Activated CD4-positive, alpha-beta T cell treated with anti-CD3 and anti-CD28 coated beads, Interleukin-2, Interleukin-6, amounts not matched to agents 100 ng/mL and 50 ng/mL, durations not matched to agents 16 hours and 8 hours (primary cell): ENCODE measurements at places on chromosomes 6 and 20.

- DNase-seq = no peak
Observed at GRCh38 chr6:9272671-9273070, 837.3 kb upstream of the SLC35B3 start.

DNA sequence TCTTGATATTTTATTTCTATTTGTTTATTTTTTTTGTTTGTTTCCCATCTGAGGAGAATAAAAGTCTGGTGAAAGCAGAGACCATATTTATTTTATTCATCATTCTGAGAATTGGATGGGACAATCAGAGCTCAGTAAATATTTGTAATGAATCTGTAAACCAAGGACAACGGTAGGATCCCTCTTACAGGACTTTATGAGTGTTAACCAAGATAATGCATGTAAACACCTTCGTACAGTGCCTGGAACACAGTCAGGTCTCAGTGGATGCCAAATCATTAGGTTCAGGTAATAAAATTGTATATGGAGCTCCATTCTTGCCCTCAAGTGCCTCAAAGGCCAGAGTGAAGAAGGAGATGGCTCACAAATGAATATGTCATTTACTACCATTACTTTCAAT, 288.7 kb downstream of the PAX1 start:
- DNase-seq = no peak

GRCh38 chr6:15339081-15339480, 93.2 kb downstream of the JARID2 start:
- no peak for DNase-seq

DNA sequence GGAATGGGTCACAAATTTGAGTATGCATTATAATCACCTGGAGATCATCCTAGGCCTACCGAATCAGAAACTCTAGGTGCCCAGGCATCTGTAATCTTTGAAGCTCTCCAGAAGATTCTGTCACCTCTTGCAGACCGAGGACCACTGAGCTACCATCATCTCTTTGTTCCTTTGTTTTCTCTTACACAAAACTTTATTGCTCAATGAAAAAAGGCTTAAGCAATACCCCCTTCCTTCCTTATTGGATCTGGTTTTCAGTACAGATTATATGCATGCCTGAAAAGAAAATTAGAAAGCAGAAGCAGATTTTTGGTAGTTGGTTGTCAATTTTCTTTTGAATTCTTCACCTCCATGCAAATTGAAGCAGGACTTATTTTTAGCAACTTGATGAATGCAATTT, 31.3 kb downstream of the STX11 start:
- DNase-seq = no peak

DNA sequence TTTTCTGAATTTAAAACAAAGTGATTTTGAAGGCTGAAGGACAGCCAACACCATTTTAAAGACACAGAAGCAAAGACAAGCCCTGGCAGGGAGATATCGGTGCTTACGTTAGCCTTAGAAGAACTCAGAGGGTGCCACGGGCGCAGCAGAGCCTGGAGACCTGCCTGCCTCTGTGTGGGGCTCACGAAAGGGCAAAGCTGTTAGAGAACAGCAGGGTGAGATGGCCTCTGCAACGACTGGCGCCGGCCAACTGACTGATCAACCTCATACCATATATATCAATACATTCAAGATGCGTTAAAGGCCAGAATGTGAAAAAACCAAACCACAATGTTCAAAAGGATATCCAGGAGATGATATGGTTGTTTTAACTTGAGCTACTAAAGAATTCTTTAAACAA, 151.0 kb upstream of the RPS6KA2 start:
- DNase-seq = no peak

DNA sequence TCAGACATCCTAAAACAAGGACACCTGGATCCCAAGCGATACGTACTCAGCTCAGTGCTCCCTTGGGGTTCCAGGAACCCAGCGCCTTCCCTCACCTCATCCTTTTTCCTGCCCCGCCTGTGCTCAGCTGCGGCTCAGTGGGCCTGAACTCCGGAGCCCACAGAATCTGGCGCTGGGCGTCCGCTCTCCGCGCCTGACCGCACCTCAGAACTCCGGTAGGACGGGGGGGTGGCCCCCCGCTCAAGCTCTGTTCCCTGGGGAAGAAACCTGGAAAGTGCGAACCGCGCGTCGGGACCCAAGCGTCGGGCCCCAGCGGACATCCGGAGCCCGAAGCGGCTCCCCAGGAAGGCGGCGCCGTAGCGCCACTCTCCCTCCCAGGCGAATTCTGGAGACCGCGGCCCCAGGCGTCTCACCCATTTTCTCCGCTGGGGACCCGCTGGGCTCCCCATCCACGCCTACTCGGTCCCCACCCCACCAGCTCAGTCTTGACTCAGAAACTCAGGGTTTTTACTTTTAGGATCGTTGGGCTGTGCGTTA, 336 bp upstream of the LY6G5C start:
- DNase-seq = peak; percentile 50

DNA sequence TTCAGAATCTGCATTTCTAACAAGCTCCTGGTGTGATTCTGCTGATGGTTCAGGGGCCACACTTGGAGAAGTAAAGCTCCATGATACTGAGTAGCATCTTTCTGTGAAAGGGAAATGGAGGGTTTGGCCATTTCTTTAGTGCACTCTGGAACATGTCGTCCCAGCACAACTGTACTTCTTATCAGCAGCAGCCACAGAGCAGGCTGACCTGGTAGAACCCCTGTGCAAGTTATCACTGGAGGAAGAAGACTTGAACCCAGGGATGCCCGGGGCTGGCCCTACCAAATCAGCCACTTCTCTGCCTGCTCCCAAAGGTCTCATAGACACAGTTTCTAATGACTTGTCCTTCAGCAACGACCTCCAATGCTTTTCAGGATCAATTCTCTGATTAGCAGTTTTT, 354.7 kb upstream of the PLCB4 start:
- DNase-seq = no peak

DNA sequence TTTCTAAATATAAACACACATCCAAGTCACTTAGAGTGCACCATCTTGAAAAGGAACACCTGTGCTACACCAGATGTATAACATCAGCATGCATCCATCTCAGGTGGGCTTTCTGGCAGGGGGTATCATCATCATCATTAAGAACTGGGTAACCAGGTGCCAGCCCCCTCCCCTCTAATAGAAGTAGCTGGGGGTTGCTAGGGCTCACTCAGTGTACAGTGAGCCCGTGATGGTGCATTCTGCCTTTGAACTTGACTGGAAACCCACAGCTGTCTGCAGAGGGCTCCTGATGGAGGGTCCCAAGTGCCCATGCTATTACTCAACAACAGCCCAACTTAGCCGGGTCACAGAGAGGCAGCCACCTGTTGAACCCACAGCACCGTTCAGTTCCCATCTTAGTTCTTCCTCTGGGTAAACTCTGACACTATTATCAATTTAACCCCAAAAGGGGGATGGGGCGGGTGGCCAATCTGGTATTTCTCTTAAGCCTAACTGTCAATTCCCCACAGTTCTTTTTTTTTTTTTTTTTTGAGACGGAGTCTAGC, 32.7 kb upstream of the CCND3 start:
- no peak for DNase-seq

- no peak for DNase-seq
Observed at GRCh38 chr6:24396824-24397223, 5.9 kb upstream of the MRS2 start.

DNA sequence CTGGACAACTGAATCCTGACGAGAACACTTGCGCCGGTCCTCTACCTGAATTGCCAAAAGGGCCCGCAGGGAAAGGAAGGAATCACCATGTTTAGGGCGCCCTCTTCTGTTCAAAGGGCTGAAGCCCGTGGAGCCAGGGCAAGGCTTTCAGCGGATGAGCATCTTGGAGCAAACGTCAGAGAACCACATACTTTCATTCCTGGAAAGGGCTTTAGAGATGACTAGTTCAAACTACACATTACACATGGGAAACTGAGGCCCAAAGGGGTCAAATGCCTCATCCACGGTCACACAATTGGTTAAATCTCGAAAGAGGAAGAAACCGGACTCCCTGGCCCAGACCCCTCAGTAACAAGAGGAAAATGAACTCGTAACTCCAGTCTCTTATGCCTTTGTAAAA, 11.5 kb upstream of the ZNF133 start:
- peak; percentile 84 for DNase-seq

GRCh38 chr6:69305456-69305855, 491.4 kb downstream of the LMBRD1 start:
- DNase-seq = no peak

DNA sequence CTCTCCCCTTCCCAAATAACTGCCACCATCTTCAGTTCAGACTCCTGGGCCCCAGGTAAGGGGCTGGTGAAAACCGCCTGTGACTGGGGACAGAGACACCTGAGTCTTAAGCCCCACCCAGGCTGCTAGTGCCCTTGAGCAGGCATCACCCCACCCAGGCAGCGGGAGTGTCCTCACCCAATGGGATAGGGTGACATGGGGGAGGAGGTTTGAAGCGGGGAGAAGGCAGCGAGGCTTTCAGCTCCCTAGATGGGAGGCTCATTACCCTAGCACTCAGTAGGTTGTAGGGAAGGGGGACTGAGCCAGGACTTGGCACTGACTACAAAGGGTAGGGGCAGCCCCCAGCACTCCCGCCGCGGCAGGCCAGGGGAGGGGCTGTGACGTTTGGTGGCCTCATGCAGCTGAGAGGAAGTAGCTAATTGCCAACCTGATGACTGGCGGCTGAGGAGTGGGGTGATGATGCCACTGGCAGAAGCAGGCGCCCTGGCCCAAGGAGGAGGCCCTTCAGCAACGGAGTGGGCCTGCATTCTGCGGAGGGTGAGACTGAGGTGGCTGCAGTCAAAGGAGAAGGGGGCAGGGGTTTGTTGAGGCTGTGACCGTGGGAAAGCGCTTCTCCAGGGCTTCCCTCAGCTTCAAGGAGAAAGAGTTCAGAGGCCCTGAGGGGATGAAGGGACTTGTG, 126.9 kb downstream of the MRPL14 start:
- DNase-seq = peak; percentile 64

DNA sequence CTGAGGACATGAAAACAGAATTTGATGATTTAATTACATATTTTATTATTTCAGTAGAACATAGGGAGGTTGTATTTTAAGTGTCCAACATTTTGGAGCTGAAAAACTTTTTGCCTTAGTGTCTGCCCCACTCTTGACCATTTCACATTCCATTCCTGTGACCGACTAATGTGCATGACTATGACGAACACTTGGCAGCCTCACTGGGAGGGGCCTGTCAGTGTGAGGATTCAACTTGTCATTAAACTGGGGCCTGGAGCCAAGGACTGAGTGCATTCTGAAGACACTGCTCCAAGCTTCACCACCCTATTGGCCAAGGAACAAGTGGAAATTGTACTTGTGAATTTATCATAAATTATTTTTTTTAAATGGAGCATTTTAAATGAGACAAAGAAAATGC, 661.3 kb downstream of the BCKDHB start:
- DNase-seq = no peak

- DNase-seq = no peak
Observed at GRCh38 chr20:5689463-5689862, 60.7 kb upstream of the SHLD1 start.

GRCh38 chr6:17863901-17864754, 123.3 kb downstream of the KIF13A start:
- DNase-seq = no peak

DNA sequence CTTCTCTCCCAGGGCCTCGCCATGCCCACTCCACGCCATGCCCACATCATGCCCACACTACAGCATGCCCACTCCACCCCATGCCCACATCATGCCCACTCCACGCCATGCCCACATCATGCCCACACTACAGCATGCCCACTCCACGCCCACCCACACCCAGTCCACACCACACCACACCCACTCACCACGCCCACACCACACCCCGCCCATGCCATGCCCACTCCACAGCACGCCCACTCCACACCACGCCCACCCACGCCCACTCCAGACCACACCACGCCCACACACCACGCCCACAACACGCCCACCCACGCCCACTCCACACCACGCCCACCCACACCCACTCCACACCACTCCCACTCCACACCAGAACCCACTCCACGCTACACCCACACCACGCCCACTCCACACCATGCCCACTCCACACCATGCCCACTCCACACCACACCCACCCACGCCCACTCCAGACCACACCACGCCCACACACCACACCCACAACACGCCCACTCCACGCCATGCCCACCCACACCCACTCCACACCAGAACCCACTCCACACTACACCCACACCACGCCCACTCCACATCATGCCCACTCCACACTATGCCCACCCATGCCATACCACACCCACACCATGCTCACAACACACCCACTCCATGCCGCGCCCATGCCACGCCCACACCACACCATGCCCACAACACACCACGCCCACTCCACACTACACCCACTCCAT, 88.6 kb downstream of the ERMARD start:
- no peak for DNase-seq

- peak; percentile 50 for DNase-seq
Observed at GRCh38 chr6:136723780-136724179, 68.5 kb downstream of the MAP3K5 start.

- peak; percentile 73 for DNase-seq
Observed at GRCh38 chr6:108564178-108564577, 3.5 kb downstream of the FOXO3 start.

GRCh38 chr6:16319813-16320532, 81.6 kb downstream of the GMPR start:
- peak; percentile 81 for DNase-seq

DNA sequence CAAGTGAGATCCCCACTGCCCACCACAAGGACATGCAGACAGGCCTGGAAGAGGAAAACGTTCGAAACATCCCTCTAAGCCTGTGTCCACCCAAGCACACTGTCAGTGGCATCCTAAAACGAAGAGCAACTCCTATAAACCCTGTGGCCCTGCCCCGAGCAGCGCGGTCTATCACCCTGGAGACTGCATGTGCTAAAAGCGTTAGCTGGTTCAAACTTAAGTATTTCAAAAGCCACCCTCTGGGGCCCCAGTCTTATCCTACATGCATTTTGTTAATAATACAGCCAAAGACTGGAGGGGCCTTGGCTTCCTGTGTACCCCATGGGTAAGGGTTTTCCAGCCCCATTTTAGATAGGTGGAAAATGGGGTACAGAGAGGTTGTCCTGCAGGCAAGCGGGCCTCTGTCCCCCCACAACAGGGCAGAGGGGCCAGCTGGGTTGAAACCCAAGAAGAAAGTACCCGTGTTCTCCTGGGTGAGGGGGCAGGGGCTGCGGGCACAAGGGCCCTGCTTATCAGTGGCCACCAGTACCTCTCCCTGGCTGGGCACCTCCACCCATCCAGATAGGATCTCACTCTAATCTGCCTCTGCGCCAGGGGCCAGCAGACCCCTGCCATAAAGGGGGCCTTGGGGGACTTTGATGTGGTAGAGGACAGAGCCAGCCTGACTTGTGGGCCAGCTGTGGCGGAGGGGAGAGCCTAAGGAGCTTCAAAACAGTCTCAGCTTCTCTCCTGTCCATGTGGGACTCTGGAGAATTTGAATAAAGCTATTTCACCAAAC, 28.3 kb downstream of the PREX1 start:
- no peak for DNase-seq

DNA sequence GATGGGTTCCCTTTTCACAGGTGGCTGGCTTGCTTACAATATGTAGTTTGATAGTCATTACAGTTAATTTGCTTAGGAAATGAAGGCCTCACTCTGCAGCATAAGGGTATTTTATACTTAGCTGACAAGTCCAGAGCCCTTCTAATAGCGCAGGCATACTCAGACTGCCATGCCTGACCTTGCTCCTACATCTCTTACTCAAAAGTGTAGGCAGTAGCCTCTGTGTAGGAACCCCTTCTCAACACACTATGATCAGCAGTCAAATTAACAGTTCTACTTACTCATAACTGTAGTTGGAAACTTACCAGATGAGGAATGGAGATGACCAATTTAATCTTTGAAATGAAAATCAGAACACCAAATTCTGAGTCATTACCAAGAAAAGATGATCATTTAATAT, 373.5 kb downstream of the TBC1D32 start:
- peak; percentile 0 for DNase-seq
